ENCODE measurements at places on chromosomes 6 and 20. TPM values are rescaled to one million over a fixed set of nuclear protein-coding genes. Genes with fewer than 3 reads are reported as not detected.
A peak's percentile ranks its signal among the peaks of the same experiment; 100 is the strongest.

PRSS16 gene
- not detected for total RNA-seq

OR2J2 gene
- not detected for total RNA-seq

DSP gene
- total RNA-seq = 10.8 TPM

NKX2-2 gene
- not detected for total RNA-seq

DNA sequence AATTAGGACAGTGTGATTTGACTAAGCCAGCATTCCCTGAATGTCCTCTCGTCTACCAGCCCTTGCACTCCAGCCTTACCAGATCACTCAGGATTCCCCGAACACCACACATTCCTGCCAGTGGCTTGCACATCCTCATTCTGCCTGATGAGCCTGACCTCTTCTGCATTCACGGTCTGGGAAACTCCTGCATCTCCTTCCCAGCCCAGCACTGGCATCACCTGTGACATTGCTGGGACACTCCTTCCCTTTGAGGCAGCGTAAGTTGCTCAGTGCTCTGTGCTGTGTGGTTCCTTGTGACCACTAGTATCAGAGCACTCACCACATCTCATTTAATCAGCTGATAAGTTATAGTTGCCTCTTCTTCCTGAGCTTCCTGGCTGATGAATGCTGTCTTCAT lies 17.3 kb downstream of the NCOA7 start:
- no peak for DNase-seq
- H3K27me3 ChIP-seq = no peaks in the 10 kb centered on the region
- no peak overlapping the region for H3K27ac ChIP-seq
- H3K4me3 ChIP-seq = no peak overlapping the region
- no peaks in the 10 kb centered on the region for H3K36me3 ChIP-seq
- no peaks in the 10 kb centered on the region for H3K4me1 ChIP-seq

DNA sequence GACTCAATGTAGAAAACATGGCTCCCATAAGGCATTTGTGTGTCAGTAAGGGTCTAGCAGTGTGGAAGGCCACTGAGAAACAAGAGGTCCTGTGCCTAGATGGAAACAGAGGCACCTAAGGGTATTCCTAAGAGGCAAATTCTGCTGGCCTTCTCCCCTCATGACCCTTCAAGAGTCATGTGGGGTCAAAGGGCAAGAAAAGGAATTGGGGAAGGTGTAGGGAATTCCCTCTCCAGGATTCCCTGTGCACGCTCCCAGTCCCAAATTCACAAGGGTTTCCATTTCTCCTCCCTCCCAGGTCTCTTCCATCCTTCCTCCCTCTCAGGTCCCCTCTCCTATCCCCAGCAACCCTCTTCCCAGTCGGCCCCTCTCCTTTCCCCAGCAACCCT lies 568 bp downstream of the AGPAT1 start:
- no peaks in the 10 kb centered on the region for H3K27me3 ChIP-seq
- peak overlapping the region; percentile 96 for H3K27ac ChIP-seq
- H3K4me1 ChIP-seq = peaks cover 14% of the 10 kb centered on the region
- H3K36me3 ChIP-seq = no peaks in the 10 kb centered on the region

DNA sequence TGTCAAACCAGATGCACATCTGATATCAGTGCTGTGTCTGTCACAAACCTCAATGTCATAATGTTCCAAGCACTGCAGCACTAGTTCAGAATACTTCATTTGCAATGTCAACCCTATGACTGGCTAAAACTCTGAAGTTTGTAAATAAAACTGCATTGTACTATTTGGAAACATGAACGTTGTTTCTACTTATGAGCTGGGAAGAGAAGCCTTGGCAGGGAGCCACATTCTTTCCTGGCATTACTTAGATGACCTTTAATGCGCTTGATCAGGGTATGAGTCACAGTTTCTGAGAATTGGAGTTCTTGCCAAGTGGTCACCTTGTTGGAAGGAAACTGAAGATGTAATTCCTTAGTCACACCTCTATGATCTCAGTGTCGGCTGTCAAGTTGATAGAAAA lies 664.8 kb upstream of the MMS22L start:
- H3K4me3 ChIP-seq = no peak overlapping the region
- H3K36me3 ChIP-seq = no peaks in the 10 kb centered on the region
- no peak overlapping the region for H3K27ac ChIP-seq
- no peaks in the 10 kb centered on the region for H3K4me1 ChIP-seq
- peak; percentile 45 for DNase-seq

- H3K27ac ChIP-seq = no peak overlapping the region
- H3K4me3 ChIP-seq = no peak overlapping the region
Measured at GRCh38 chr6:151376440-151376839, 14.9 kb downstream of the ZBTB2 start.

- no peak overlapping the region for H3K4me3 ChIP-seq
- H3K27me3 ChIP-seq = no peaks in the 10 kb centered on the region
- no peaks in the 10 kb centered on the region for H3K4me1 ChIP-seq
- no peak overlapping the region for H3K27ac ChIP-seq
- DNase-seq = no peak
Measured at GRCh38 chr20:38818113-38819065, 12.9 kb downstream of the PPP1R16B start.

- no peak for DNase-seq
- no peaks in the 10 kb centered on the region for H3K4me1 ChIP-seq
- H3K27me3 ChIP-seq = no peaks in the 10 kb centered on the region
- H3K4me3 ChIP-seq = no peak overlapping the region
Measured at GRCh38 chr6:82616386-82617028, 252.9 kb downstream of the TPBG start.

DNA sequence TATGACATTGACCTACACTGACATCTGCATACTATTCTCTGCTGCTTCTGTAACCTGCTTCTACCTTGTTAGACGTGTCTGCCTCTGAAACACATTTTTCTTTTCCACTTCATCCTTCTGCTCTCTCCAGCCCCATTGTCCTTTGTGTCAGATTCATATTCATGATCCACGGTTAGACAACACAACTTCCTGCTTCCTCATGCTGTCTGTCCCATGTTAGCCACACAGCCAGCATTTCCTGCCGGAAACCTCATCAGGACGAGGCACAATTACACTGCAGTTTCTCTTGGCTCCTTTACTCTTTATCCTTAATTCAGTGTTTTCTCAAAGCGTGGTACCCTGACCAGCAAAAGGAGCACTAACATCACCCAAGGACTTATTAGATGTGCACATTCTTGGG lies 150.2 kb downstream of the TBC1D7 start:
- H3K36me3 ChIP-seq = no peaks in the 10 kb centered on the region
- no peak overlapping the region for H3K27ac ChIP-seq
- no peak for DNase-seq

All from uterus (tissue), 4 donors.